ENCODE measurements at places on chromosomes 1 and 21.
A peak's percentile ranks its signal among the peaks of the same experiment; 100 is the strongest.

- no peak for DNase-seq
These were observed 75.3 kb downstream of the C1orf21 start for GRCh38 chr1:184462155-184462554.

- peak; percentile 6 for DNase-seq
These were observed 76.0 kb downstream of the GPATCH2 start for GRCh38 chr1:217554849-217555248.

GRCh38 chr1:68976916-68977610 is 480.2 kb upstream of the DEPDC1 start:
- DNase-seq: no peak

GRCh38 chr1:25080294-25081209 is 150.5 kb upstream of the RUNX3 start:
- DNase-seq: no peak

DNA sequence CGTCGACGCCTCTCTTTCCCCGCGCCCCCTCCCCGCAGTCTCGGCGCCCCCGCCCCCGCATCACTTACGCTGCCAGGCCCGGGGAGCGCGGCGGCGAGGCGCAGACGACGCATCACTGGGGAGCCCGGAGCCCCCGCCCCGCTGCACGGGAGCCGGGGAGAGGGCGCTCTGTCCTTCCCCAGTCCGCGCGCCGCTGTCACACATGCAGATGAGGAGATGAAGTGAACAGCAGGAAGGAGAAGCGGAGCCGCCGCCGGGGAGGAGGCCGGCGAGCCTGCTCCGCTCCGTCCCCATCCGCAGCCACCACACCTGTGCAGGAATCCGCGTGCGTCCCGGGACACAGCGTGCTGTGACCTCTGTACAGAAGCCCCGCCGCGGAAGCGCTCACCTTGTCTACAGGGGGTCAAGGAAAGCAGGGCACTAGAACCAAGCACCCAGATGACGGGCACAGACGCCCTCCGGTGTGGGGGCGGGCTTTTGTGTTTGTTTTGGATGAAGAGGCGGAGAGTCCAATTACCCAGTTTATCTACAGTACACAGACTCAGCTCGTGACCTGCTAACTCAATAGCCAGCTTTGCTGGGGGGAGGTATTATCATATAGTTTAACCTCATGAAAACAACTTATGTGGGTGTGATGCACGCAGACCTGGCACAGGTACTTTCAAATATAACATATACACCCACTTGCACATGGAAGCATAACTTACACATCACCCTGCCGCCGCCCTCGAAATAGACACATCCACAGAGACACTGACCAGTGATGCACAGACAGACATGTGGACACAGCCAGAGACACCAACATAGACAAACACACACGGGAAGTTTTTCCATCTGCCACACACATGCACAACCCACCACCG is 12.4 kb downstream of the KLHDC8A start:
- DNase-seq: peak; percentile 48

DNA sequence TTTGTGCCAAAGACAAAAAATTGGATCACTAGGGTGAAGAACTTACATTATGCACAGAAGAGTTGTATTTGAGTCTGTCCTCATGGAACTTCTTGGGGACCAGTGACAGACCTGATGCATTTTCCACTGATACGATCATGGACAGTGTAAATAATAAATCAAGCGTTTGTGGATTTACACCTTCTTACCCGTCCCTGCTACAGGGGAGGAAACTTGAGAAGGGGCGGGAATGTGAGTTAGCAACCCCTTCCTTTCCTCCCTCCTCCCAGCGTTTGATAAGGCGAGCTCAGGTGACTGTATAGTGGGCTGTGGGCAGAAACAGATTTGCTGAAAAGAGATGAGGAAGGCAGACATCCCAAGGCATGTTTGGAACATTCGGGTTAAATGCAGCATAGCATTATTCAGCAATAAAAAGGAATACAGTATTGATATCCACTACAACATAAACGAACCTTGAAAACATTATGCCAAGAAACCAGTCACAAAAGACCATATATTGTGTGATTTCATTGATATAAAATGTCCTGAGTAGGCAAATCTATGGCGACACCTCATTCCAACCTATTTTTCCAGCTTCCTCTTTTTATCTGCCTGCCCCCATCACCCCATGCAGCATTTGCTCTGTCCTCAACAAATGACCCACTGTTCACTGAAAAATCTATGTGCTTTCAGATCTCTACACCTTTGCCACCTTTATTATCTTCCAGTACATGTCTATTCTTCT is 128.7 kb downstream of the ZZZ3 start:
- no peak for DNase-seq

DNA sequence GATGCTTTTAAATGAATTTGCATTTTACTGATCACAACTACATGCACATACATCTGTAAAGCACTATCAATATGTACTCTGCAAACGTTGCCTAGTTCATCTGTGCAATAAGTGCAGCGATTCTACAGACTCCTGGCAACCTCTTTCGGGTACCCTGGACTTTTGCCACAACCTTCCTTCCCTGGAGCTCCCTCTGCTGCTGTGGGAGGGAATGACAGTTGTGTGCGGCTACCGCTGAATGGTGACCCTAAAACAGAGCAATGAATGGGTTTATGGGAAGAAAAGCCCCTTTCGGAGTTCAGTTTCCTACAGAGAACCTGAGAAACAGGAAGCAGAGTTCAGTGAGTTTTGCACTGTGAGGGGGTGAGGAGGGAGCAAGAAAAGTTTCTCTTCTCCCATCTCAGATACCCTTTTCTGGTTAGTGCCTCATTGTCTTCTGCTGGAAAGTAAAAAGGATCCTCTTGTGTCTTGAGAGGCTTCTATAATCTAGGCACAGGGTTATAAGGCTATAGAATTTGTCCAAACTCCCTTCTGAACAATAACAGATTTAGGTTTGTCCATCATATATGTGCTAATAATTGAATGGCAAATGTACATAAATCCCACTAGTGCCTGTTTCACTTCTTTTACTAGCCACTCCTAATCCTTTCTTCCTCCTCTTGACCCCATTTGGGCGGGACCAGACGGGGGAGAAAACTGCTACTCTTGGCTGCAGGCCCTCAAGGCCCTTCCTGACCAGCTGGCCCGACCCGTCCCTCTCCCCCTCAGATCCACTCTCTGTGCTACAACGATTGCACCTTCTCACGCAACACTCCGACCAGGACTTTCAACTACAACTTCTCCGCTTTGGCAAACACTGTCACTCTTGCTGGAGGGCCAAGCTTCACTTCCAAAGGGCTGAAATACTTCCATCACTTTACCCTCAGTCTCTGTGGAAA is 19.8 kb upstream of the SARS1 start:
- peak; percentile 48 for DNase-seq

DNA sequence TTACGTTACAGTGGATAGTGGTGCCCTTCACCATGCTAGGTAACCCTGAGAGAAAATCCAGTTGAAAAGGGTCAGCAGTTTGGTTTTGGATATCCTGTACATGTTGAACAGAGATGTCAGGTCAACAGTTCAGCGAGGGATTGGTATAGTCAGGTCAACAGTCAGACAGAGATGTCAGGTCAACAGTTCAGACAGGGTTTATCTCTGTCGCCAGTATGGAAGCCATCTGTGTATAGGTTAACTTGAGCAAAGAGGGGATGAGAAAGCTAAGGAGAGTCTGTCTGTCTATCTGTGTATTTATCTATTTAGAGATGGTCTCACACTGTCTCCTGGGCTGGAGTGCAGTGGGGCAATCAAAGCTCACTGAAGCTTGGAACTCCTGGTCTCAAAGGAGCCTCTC is 17.7 kb downstream of the DHDDS start:
- no peak for DNase-seq

DNA sequence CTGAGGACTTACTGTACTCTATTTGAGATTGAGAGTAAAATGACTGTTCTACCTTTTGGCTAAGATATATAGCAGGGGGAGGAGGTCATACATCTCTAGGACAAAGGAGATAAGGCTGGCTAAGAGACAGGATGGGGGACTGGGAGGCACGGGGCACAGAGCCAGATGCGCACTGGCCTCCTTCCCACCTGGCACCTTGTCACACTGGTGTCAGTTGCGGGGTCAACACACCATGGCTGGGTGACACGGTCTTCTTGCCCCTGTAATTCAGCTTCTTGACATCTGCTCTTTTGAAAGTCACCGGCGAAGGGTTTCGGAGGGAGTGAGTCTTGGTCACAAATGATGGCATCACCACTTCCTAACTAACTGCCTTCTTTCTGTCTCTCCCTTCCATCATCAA is 177.3 kb downstream of the ZSCAN20 start:
- no peak for DNase-seq

GRCh38 chr1:5501206-5501930 is 490.9 kb downstream of the NPHP4 start:
- no peak for DNase-seq

GRCh38 chr1:219442611-219443061 is 170.3 kb downstream of the ZC3H11B start:
- no peak for DNase-seq

DNA sequence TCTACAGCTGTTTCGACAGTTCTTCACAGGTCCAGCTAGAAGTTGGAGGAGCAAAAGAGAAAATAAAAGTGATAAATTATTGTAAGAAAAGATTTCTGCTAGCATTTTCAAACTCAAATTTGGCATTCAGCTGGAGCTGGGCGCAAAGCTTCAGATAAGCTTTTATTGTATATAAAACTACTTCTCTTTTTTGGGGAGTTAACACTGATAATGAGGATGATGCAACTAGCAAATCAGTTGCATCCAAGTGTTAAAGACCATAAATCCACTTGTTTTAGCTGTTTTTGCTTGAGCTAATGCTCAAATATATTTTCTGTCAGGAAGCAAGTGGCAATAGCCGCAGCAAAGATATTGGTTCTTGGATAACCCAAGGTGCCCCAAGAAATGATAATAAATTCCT is 127.1 kb upstream of the PKN2 start:
- DNase-seq: no peak

DNA sequence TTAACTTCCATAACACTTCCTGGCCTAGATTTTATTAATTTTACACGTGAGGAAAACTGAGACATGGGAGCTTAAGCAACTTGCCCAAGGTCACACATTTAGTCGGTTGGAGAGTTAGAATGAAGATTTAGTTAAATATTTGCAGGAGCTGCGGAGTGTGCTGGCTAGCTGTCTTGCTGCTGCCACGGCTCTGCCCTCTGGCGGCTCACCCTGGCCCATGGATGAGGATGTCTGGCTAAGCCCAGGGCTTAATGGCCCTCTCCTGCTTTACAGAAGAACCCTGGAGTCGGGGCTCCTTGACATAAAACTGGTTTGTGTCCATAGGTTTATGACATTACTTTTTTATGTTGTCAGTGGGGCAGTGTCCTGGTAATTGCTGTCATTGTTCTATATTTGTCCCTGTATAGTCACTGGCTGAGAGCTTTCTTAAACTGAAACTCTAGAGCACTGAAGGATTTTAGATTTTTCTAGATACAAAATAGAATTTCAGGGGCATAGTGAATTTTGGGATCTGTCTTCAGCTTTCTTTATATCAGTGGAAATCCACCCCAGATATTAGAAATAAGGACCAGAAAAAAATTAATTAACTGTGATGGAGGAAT is 88.9 kb upstream of the WLS start:
- no peak for DNase-seq

DNA sequence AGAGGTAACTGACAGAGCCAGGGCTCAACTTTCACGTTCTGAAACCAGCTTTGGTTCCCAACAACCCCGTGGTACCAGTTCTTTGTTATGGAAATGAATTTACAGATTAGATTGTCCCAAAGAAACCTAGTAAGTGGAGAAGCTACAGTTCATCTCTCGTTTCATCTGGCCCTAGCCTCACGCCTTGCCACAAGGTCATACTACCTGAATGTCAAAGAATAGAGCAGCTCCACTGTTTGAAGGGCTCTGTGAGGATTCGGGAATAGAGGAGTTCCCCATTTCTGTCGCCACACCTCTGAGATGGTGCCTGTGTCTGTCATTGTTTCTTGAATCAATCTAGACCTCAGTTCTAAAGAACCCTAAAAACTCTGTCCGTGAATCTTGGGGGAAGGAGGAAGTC is 15.0 kb upstream of the CDC42 start:
- no peak for DNase-seq

DNA sequence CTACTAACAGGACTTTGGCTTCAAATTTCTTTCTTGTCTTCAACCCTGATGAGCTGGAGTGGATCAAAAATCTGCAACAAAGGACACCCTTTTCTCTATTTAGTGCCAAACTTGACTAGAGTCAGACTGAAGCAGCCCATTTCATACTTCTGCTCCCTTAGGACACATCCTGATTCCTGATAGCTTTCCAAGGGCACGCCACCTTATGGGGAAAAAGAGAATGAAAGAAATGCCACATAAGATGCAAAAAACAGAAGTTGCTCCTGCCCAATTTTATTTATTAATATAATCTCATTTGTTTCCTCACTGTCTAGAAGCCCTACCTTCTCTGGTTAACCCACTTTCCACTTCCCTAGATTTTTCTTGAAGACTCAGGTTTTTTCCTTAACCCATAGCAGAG is 72.7 kb upstream of the NBPF4 start:
- no peak for DNase-seq

- no peak for DNase-seq
These were observed 65.7 kb downstream of the PLA2G4A start for GRCh38 chr1:186894415-186894814.

- DNase-seq: no peak
These were observed 80.3 kb downstream of the KCNT2 start for GRCh38 chr1:196527919-196528318.

GRCh38 chr21:15978215-15978738 is 248.5 kb downstream of the USP25 start:
- no peak for DNase-seq

DNA sequence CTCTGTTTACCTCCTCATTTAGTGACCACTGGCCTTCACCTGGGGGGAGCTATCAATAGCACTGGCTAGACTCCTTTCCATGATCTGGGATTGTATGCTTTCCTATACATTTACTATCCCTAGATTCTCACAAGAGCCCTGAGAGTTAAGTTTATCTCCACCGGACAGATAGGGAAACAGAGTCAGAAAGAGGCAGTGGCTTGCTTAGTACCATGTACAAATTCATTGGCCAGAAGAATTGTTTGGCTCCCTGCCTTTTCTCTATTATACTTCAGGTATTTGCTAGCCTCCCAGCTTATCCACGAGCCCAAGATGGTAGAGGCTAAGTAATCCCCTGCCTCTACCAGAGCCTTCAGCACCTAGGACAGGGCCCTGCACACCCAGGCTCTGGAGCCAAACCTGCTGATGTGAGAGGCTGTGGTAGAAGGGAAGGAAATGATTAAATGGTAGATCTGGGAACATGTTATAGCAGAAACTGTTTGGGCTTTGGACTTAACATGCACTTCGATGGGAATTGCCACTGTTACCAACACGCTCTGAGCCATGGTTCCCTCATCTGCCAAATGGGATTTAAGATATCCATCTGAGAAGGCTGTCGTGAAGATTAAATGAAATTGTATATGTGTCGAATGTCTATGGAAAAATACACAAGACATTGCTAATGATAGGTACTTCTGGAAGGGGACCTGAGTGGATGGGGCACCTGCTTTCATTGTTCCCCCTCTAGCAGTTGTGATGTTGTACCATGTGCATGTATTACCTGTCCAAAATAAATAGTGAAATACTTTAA is 3.1 kb upstream of the BLACAT1 start:
- DNase-seq: no peak

Data from NCI-H1105 treated with DMSO at 0.1 percent for 48 hours (cell line).